ENCODE measurements at places on chromosomes 7 and 10. TPM values are rescaled to one million over a fixed set of nuclear protein-coding genes. Genes with fewer than 3 reads are reported as not detected.

GRCh38 chr7:56028942-56029630 lies 22.2 kb downstream of the PSPH start:
- peak; percentile 77 for DNase-seq
- no peaks in the 10 kb centered on the region for H3K36me3 ChIP-seq
- no peaks in the 10 kb centered on the region for H3K4me1 ChIP-seq
- H3K27ac ChIP-seq: no peak overlapping the region
- no peaks in the 10 kb centered on the region for H3K27me3 ChIP-seq

DNA sequence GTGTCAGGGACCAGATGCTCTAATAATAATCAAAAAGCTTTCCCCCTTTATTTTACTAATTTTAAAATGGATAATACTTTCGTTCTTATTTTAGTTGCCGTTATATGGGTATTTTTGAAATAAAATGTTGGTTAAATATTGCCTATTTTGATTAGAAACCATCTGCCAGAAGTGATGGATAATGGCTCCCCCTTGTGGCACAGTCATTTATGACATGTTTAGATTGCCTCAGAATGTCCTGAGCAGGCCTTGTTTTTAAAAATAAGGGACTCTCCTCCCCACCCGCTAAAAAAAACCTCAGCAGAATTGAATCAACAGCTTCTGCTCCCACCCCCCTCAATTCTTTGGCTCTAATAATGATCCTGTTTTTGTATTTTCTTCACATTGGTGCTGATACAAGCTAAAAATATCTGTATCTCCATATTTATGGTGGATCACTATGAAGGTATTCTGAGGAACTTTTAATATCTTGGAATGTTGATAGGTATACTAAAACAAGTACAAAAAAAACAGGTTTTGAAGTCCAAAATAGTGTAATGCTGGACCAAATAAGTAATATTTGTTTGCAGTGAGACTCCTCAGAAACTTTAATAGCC lies 38.8 kb downstream of the TMEM60 start:
- no peaks in the 10 kb centered on the region for H3K4me1 ChIP-seq
- H3K27ac ChIP-seq: no peak overlapping the region
- H3K27me3 ChIP-seq: no peaks in the 10 kb centered on the region
- DNase-seq: peak; percentile 84
- H3K4me3 ChIP-seq: no peak overlapping the region

GRCh38 chr7:130821864-130822263 lies 87.9 kb upstream of the KLF14 start:
- no peak overlapping the region for H3K27ac ChIP-seq
- no peak overlapping the region for H3K4me3 ChIP-seq
- H3K4me1 ChIP-seq: no peaks in the 10 kb centered on the region
- H3K36me3 ChIP-seq: no peaks in the 10 kb centered on the region
- no peaks in the 10 kb centered on the region for H3K27me3 ChIP-seq

DNA sequence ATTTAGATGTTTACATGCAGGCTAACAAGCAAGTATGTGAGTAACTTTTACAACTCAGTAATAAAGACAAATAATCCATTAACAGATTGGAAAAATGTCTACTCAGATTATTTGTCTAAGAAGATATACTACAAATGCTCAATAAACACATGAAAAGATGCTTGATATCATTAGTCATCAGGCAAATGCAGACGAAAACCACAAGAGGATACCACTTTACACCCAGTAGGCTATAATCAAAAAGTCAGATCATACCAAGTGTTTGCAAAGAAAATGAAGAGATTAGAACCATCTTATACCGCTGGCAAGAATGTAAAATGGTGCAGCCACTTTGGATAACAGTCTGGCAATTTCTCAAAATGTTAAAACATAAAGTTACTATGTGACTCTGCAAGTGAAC lies 84.1 kb downstream of the MALSU1 start:
- no peaks in the 10 kb centered on the region for H3K36me3 ChIP-seq
- H3K27me3 ChIP-seq: no peaks in the 10 kb centered on the region
- H3K4me3 ChIP-seq: no peak overlapping the region
- DNase-seq: peak; percentile 71

FLNC gene
- 191 TPM for total RNA-seq

DNA sequence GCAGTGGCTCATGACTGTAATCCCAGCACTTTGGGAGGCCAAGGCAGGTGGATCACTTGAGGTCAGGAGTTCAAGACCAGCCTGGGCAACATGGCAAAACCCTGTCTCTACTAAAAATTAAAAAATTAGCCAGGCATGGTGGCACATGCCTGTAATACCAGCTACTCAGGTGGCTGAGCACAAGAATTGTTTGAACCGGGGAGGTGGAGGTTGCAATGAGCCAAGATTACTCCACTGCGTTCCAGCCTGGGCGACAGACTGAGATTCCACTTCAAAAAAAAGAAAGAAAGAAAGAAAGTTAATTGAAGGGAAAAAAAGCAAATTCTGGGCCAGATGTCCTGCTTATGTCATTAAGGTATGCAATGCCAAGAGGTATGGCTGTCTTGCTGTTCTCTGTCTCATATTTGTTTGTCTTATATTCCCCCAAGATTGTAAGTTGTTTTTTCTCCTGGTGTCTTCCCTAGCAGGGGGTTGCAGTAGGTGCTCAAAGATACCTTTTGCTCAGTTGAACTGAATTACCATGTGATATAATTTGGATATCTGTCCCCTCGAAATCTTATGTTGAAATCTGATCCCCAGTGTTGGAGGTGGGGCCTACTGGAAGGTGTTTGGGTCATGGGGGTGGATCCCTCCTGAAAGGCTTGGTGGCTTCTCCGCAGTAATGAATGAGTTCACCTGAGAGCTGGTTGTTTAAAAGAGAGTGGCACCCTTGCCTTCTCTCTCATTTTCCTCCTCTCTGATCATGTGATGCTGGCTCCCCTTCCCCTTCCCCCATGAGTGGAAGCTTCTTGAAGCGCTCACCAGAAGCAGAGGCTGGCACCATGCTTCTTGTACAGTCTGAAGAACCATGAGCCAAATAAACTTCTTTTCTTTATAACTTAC lies 60.9 kb downstream of the MYOF start:
- H3K27me3 ChIP-seq: no peaks in the 10 kb centered on the region
- DNase-seq: no peak
- H3K4me3 ChIP-seq: no peak overlapping the region
- peaks cover 20% of the 10 kb centered on the region for H3K36me3 ChIP-seq

DPP6 gene
- total RNA-seq: not detected

TMEM130 gene
- total RNA-seq: 0.26 TPM

BLNK gene
- total RNA-seq: 0.51 TPM

DNA sequence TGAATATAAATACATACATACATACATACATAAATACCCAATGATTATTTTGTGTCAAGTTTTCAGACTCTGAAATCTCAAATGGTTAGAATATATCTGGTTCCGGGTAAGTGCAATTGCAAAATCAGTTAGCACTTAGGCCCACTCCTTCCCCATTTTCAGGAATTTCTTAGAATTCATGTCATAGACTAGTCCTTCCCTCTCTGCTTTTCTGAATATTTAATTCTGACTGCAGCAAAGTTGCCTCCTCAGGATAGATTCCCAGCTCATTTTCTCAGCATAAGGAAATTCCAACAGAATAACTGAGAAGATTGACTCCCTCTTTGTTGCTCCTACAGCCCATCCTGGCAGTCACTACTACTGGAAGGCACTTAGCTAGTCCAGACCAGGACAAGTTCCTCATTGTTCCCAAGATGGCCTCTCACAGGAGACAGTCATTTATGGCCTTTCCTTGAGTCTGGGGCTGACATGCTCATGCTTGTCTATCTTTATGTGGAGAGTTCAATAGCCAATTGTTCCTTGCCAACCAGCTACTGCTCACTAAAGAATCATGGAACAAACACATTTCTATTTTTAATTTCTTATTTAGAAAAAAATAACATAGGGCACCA lies 142.9 kb upstream of the ITGB1 start:
- no peak overlapping the region for H3K4me3 ChIP-seq
- H3K36me3 ChIP-seq: no peaks in the 10 kb centered on the region
- no peak for DNase-seq

DNA sequence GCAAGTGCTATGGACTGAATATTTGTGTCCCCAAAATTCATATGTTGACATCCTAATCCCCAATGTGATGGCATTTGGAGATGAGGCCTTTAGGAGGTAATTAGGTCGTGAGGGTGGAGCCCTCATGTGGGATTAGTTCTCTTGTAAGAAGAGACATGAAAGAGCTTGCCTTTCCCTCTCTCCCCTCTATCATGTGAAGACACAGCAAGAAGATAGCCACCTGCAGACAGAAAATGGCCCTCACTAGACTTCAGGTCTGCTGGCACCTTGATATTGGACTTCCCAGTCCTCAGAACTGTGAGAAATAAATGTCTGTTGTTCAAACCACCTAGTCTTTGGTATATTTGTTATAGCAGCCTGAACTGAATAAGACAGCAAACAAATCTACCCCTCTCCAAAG lies 75.1 kb upstream of the TBX20 start:
- H3K36me3 ChIP-seq: no peaks in the 10 kb centered on the region
- no peak overlapping the region for H3K4me3 ChIP-seq
- H3K27ac ChIP-seq: no peak overlapping the region
- no peak for DNase-seq
- H3K27me3 ChIP-seq: no peaks in the 10 kb centered on the region

DNA sequence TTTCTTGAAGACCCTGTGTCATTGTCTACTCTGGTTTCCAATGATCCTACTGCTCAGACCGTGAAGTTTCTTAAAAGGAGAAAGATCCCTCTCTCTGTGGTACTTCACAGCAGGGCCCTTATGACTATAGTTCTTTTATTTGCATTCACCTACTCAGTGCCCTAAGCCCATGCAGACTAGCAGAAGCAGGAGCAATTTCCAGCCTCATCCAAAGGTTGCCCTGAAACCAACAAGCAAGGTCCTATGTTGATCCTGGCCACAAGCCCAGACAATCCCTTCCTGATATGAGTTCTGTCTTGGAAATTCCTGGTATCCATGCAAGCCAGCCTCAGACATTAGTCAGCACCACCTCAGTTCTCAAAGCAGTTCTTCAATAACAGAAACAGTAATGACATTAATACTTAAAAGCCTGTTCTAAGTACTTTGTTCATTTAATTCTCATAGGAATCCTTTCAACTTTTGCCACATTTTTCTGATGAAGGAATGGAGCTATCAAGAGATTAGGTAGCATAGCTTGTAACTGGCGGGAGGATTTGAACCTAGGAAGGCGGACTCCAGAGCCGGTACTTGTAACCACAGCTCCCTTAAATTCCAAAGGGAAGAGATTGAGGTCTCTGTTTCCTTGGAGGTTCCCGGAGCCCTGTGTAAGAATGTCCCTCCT lies 58.1 kb upstream of the ST8SIA6 start:
- no peaks in the 10 kb centered on the region for H3K36me3 ChIP-seq
- peak; percentile 92 for DNase-seq
- no peak overlapping the region for H3K4me3 ChIP-seq
- no peaks in the 10 kb centered on the region for H3K27me3 ChIP-seq
- peak overlapping the region; percentile 59 for H3K27ac ChIP-seq

GRCh38 chr7:82700741-82701140 lies 257.2 kb upstream of the CACNA2D1 start:
- H3K27me3 ChIP-seq: no peaks in the 10 kb centered on the region
- no peak overlapping the region for H3K27ac ChIP-seq
- no peaks in the 10 kb centered on the region for H3K36me3 ChIP-seq
- no peak for DNase-seq

GRCh38 chr7:90005836-90006235 lies 148.4 kb upstream of the STEAP1 start:
- H3K4me1 ChIP-seq: no peaks in the 10 kb centered on the region
- H3K36me3 ChIP-seq: no peaks in the 10 kb centered on the region
- no peak for DNase-seq
- H3K27me3 ChIP-seq: no peaks in the 10 kb centered on the region
- H3K4me3 ChIP-seq: no peak overlapping the region
- H3K27ac ChIP-seq: no peak overlapping the region

COX15 gene
- total RNA-seq: 43.9 TPM

DNA sequence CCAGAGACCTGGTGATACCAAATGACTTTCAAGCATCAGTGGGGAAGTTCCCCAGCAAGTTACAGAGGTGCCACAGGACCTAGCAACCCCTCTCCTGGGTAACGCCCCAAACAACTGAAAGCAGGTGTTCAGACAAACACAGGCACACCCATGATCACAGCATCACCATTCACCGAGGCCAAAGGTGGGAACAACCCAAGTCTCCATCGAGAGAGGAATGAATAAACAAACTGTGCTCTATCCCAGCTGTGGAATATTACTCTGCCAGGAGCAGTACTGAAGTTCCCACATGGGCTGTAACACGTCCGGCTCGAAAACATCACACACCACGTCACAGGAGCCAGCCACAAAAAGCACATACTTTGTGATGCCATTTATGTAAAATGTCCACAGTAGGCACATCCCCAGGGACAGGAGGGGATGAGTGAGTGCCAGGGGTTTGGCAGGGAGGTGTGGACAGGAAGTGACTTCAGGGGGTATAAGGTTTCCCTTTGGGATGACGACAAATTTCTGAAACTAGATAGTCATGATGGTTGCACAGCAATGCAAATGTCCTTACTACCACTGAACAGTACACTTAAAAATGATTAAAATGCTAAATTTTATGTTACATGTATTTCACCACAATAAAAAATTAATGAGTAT lies 222.8 kb downstream of the TNS3 start:
- H3K27me3 ChIP-seq: no peaks in the 10 kb centered on the region
- DNase-seq: no peak
- H3K27ac ChIP-seq: no peak overlapping the region
- no peaks in the 10 kb centered on the region for H3K36me3 ChIP-seq
- H3K4me1 ChIP-seq: peaks cover 2% of the 10 kb centered on the region

GRCh38 chr7:2928256-2928612 lies 84.1 kb upstream of the GNA12 start:
- no peak overlapping the region for H3K27ac ChIP-seq
- DNase-seq: no peak
- peaks cover 2% of the 10 kb centered on the region for H3K27me3 ChIP-seq
- H3K4me1 ChIP-seq: no peaks in the 10 kb centered on the region

- no peaks in the 10 kb centered on the region for H3K4me1 ChIP-seq
- no peak for DNase-seq
- H3K36me3 ChIP-seq: peaks cover 2% of the 10 kb centered on the region
- no peak overlapping the region for H3K4me3 ChIP-seq
- no peaks in the 10 kb centered on the region for H3K27me3 ChIP-seq
- no peak overlapping the region for H3K27ac ChIP-seq
These were observed 80.0 kb downstream of the SHH start for GRCh38 chr7:155732286-155732685.

- no peak overlapping the region for H3K4me3 ChIP-seq
- DNase-seq: no peak
- H3K27ac ChIP-seq: no peak overlapping the region
- H3K27me3 ChIP-seq: no peaks in the 10 kb centered on the region
- no peaks in the 10 kb centered on the region for H3K36me3 ChIP-seq
- H3K4me1 ChIP-seq: no peaks in the 10 kb centered on the region
These were observed 76.8 kb upstream of the NKX6-2 start for GRCh38 chr10:132862485-132863420.

DNA sequence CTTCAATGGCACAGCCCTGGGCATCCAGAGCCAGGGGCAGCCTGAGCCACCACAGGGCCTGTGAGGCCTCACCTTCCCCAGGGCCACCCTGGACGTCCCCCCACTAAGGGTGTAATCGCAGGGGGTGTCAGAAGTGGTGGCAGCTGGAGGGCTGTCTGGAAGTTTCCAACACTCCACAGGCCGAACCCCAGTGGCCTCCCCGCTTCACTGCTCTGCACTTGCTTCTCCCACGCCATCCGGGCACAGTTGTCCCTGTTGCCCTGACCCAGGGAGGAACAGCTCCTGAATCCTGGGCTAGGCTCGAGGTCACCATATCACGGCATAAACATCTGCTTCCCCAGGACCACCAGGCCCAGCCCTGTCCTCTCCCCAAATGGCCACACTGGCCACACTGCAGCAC lies 276.6 kb downstream of the MAD1L1 start:
- no peaks in the 10 kb centered on the region for H3K4me1 ChIP-seq
- H3K27ac ChIP-seq: no peak overlapping the region
- no peak overlapping the region for H3K4me3 ChIP-seq
- no peaks in the 10 kb centered on the region for H3K36me3 ChIP-seq
- no peaks in the 10 kb centered on the region for H3K27me3 ChIP-seq
- DNase-seq: no peak

GPR146 gene
- 3.3 TPM for total RNA-seq

VWA2 gene
- total RNA-seq: under 0.01 TPM

Data from fibroblast of lung (primary cell).